ENCODE measurements at places on chromosomes 4 and X. TPM values are rescaled to one million over a fixed set of nuclear protein-coding genes. Genes with fewer than 3 reads are reported as not detected.

DNA sequence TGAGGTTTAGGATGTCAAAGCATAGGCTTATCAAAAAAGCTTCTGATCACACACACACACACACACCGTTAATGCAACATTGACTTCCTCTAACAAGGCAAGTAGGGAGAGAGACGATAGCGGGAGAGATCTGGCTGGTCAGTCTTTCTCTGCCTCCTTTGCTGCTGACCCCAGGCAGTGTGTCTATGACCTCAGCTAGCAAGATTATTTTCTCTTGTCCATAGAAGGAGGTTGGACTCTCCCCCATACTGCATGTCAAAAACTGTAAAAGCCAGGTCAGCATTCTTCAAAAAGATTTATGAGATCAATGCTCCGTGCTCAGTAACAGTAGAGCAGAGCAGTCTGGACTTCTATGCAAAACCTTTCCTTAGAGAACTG, 63.5 kb upstream of the PGM2 start:
- no peak for DNase-seq

The CFAP47 gene
- 0.48 TPM for polyA plus RNA-seq

The DNAAF6 gene
- not detected for polyA plus RNA-seq

DNA sequence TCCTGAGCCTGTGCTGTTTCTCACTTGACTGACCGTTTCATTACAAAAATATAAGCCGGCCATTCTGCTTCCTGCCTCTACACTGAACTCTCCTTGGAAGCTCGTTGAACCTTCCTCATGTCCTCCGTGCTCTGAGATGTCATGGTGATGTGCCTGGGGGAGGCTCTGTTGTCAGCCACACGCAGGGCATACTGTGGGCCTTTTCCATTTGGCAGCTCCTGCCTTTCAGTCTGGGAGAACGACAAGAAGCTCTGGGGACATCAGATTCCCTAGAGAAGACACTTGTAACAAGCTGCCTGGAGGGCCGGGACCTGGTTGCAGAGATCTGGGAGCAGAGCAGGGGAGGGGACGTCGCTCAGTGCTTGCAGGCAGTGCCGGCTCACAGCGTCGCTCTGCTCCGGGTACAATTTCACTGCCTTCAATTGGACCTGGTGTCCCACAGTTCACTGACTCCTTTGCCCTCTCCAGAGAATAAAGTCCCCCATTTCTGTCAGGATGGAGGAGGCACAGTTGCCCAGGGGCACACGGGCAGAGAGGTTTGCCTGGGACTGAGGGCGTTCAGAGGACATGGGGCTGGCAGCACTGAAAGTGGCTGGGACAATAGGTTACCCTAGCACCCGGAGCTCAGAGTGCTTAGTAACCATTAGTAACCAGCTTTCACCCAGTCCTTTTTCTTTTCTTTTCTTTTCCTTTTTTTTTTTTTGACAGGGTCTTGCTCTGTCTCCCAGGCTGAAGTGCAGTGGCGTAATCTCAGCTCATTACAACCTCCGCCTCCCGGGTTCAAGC, 19.1 kb upstream of the MECP2 start:
- no peak for DNase-seq

The FRMPD3 gene
- 0.31 TPM for polyA plus RNA-seq

DNA sequence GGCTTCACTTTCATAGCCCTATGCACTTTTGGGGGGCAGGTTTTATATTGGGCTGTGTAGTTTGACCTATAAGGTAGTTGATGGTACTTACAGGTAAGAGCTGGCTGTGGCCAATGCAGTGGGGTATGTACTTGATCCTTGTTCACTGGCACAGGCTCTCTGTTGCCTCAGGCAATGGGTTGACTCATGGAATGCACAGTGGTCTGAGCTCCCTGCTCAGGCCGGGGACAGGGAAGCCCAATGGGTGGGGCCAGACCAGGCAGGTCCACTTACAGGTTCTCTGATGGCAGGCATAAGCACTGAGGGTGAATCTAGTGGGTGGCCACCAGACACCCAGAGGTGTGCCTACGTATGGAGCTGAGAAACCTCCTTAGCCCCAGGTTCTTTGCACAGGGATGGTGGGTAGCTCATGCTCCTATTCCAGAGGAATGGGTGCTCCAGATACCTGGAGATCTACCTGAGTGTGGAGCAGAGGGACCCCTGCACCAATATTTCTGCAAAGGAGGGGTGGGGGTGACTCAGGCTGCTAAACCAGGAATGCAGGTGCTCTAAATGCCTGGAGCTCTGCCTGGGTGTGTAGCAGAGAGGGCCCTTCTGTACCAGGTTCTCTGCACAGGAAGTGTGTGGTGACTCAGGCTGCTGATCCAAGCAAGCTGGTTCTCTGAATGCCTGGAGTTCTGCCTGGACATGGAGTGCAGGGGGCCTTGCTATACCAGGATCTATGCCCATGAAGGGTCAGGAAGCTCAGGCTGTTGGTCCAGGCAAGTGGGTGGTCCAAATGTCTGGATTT, 52.3 kb downstream of the IL1RAPL2 start:
- DNase-seq = no peak
